ENCODE measurements at places on chromosomes 3 and 15.

- no peak for DNase-seq
Observed at GRCh38 chr3:131658115-131658514, 155.3 kb upstream of the MRPL3 start.

- DNase-seq: no peak
Observed at GRCh38 chr3:120894316-120895057, 13.5 kb upstream of the STXBP5L start.

DNA sequence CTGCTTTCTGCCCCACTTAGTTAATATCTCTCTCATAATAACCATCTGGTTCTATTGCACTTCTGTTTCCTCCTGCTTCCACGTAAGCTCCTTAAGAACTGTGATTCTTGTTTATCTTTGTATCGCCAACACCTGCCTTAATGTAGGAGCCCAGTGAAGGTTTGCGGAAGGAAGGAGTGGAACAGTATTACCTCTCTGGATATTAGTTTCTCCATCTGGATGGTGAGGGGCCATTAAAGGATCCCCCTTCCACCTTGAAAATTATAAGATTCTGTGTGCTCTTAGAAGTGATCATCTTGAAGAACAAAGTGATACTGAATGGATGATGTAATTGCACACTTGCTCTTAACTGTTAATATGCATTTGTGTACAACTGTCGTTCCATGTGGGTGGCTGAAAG, 2.2 kb downstream of the CHRNA5 start:
- no peak for DNase-seq

DNA sequence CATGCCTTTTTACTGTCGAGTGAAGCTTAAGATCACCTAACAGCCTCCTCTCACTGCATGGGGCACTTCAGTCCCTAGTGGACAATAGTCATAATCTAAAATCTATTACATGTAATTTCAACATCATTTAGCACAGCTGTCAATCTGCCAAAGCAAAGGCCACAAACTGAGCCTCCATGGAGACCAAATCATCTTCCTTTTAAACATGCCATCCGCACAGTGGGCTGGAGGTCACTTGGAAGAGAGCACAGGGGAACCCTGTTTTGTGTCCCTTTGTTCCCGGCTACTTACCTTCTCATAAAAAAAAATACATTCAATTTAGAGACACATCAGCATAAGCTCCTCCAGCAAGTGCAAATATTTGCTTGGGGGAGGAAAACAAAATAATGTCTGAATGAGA, 167.3 kb downstream of the SQOR start:
- no peak for DNase-seq

DNA sequence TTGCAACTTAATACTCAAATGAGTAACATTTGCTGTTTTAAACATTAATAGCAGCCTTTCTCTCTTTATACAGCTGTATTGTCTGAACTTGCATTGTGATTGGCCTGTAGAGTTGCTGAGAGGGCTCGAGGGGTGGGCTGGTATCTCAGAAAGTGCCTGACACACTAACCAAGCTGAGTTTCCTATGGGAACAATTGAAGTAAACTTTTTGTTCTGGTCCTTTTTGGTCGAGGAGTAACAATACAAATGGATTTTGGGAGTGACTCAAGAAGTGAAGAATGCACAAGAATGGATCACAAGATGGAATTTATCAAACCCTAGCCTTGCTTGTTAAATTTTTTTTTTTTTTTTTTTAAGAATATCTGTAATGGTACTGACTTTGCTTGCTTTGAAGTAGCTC, 40.3 kb downstream of the CTNNB1 start:
- no peak for DNase-seq

All from head of caudate nucleus (tissue), 42 donors.